ENCODE measurements at places on chromosomes 16 and 17.
A peak's percentile ranks its signal among the peaks of the same experiment; 100 is the strongest.

- DNase-seq, result peak; percentile 96
These were observed at the start of gene KIAA0513 for GRCh38 chr16:85027349-85027957. Gene KIAA0513 (plus strand): TSS chr16:85027795. CDS start chr16:85067072, 39,277 bp downstream.

GRCh38 chr17:73282629-73283028 lies 20.9 kb upstream of the CPSF4L start:
- DNase-seq, result no peak

- DNase-seq, result no peak
These were observed 37.4 kb downstream of the SHISA6 start for GRCh38 chr17:11278186-11278991.

DNA sequence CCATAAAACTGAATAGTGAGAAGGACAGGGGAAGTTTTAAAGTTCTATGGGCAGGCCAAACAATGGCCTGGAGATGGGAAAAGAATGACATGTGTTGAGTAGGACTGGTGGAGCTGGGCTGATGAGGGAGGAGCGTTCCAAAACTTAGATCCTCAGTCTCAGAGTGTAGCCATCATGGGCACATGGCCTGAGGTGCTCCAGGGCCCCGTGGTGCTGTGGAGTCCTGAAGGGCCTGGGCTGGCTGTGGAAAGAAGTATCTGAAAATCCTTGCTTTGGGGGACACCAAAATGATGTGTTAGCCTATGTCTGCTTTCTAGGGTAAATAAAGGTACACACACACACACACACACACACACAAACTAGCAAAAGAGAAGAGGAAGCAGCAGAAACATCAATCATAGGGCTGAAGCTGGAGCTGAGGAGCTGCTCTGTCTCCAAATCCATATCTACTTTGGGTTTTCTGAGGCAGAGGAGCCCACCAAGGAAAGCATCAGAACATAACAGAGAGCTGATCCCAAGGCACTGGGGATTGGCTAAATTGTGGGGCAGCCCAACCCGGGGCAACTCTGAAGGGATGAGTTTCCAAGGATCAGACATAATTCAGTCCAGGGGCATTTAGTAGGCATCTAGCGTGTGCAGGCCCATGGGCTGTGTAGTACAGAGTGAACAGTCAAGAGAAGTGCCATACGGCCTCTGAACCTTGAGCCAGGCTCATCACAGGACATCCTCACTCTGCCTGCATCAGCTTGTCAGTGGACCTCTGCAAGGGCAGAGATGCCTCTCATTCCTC lies 85.2 kb downstream of the C16orf78 start:
- DNase-seq, result no peak

DNA sequence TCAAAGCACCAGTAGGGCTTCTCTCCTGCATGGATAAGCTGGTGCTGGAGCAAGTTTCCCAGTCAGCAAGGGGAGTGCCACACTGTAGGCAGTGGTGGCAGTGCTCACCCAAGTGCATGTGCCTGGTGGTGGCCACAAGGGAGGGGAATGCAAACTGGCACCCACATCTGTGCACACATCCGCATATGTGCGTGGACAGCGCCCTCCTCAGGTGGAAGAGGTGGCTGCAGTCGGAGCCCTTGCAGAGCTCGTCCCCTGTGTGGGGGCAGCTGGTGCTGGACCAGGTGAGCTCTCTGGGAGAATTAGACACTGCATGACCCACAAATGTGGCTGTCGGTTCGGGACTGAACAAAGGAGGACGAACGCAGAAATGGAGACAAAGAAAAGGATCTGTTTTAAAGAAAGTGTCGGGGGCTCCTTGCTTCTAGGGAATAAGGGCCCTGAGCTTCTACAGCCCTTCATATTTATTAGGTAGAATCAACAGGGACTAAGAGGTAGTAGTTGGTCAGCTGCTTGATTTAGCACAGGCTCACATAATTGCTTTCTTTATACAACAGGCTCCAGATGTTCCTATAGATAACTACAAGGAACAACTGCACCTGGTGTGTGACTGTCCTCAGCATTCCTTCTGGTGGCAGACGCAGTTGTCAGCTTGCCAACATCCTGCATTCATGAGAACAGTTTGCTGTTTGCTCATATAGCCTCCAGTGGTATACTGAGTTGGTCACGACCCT lies 5.3 kb upstream of the ZNF689 start:
- DNase-seq, result peak; percentile 57

All from T follicular helper cell (primary cell).